Activated CD4-positive, alpha-beta T cell treated with anti-CD3 and anti-CD28 coated beads, Interleukin-2, amount 10 ng/mL, durations not matched to agents 24 days and 14 days (primary cell): ENCODE measurements at places on chromosomes 7 and 10.

DNA sequence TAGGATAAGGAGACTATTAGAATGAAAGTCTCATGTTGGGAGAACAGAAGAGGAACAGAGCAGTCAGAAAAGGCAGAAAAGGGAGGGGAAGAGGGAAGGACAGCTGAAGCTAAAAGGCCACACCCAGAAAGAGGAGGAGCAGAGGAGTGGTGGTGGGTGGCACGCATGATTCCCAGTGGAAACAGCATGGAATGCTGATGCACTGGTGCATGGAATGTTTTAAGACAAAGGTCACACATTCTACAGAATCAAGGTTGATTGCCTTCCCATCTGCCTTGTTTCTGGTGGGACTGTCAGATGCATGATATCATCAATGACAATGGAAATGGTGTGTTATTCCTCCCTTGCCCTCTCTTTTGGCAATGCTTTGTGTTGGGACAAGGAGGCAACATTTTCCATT lies 285.4 kb upstream of the MKI67 start:
- no peak for DNase-seq

DNA sequence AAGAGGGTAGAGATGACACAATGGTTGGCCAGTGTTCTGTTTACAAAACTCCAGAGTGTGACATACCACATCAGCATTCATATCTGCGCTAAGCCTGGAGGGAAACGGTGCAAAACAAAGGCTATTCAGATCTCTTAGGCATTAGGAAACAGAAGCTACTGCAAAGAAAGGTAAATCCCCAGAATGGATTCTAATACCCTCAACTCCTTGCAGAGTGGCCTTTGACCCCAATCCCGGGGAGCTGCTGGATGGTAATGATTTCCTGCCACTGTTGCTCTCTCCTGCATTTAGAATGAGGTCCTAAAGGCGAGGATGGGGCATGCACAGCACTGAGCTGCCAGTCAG lies 65.2 kb downstream of the AOAH start:
- DNase-seq: no peak

- no peak for DNase-seq
Observed at GRCh38 chr7:7922684-7923385, 45.8 kb upstream of the GLCCI1 start.

DNA sequence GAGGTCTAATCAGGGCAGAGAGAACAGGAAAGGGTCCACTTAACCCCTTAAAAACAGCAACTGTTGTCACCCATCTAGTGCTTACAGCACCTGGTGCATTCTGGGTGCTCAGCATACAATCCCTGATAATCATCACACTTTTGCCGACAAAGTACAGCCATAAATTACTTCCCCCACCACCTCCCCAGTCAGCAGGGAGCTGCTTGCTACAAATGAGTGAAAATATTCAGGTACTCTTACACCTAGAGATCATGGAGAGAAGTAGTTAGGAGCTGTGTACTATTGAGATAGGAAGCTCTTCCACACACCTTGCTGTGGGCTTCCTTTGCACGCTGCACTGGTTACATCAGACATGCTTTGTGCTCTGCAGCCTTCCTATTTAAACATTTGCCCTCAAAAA lies 723.5 kb upstream of the GALNT17 start:
- DNase-seq: no peak

- DNase-seq: no peak
Observed at GRCh38 chr7:18835001-18835690, 282.3 kb downstream of the TWIST1 start.

GRCh38 chr7:142094861-142095260 lies 16.7 kb upstream of the MGAM2 start:
- DNase-seq: no peak

- no peak for DNase-seq
Observed at GRCh38 chr10:11373717-11374171, 237.7 kb downstream of the USP6NL start.

GRCh38 chr7:1386623-1387220 lies 72.5 kb downstream of the MICALL2 start:
- DNase-seq: no peak

DNA sequence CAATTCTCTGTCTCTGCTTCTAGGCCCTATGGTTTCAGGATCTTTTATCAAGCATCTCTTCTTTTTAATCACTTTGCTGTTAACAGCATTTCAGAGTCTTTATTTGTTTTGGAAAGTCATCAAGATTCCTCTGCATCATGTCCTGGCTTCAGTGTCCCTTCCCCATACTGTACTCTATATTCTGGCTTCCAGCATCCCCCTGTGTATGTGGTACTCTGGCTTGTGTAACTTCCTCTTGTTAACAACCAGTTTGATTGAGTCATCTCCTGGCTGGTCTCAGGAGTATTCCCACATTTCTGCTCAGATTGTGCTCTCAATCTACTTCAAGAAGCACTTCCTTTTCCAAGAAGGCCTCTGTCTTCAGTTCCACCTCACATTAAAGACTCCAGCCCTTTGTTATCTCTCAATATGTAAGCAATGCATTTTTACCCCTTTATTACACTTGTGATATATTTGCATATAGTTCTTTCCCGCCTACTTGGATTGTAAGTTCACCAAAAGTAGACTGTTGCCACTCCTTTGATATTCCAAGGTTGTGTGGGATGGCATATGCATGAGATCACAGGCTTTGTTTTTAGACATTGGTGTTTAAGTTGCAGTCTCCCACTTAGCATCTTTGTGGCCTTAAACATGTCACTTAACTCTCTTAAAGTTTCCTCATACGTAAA lies 15.1 kb upstream of the ATE1 start:
- DNase-seq: no peak

DNA sequence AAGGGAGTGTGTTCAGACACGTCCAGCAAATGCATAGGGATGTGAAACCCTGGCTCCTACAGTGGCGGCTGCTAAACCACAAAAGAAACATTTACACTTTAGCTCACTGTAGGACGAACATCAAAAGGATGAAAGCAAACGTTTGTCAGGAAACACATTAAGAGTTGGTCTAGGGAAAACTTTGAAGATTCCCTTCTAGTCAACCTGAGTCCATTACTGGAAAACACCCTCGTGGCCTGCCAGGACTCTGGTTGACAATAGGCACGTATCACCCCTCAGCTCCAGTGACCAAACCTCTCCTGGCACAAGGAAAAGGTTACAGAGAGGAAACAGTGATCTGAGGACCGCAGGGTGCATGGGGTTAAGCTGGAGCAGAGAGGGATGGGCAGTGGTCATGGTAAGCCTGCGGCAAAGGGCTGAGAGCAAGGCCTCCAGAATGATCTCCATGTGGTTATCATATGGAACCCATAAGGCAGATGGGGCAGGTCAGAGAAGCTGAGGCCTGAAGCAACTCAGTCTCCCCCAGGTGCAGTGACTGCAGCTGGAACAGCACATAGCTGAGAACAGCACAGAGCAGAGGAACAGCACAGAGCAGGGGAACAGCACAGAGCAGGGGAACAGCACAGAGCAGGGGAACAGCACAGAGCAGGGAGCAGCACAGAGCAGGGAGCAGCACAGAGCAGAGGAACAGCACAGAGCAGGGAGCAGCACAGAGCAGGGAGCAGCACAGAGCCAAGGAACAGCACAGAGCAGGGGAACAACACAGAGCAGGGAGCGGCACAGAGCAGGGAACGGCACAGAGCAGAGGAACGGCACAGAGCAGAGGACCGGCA lies 49.9 kb downstream of the CHST15 start:
- DNase-seq: peak; percentile 67

GRCh38 chr10:14836208-14836607 lies 1.6 kb downstream of the CDNF start:
- DNase-seq: no peak

- DNase-seq: no peak
Observed at GRCh38 chr7:159117366-159118196, 27.1 kb downstream of the VIPR2 start.

DNA sequence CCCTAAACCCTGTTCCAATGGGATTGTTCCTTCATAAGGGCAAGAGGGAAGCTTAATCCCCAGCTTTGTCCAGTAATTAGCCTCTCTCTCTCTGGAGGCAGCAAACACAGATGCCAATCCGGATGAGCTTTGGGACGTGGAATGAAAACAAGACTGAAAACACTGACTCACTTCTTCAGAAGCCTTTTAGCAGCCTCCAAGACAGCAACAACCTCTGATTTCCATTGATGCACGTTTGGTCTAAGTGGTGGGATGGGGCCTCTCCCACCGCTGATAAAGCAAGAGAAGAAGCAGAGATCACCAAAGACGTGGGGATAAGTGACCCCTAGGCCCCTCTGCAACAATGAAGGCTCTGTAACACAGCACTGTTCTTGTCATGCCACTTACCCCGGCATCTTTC lies 5.8 kb upstream of the GFRA1 start:
- DNase-seq: no peak

DNA sequence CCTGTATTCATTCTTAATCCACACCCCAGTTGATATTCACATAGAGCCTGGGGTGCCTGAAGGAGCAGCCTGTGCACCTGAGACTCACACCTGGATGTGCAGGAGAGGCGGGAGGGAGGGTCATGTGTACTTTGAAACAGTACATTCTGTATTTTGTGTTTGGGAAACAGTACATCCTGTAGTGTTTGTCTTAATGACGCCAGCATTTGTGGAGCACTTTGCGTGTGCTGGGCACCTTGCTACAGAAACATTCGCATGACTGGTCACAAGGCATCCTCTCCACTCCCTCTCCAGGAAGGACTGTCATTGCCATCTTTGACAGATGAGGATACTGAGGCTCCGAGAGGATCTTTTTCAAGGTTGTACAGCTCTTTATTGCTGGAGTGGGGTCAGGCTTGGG lies 132.1 kb downstream of the TACC2 start:
- no peak for DNase-seq

DNA sequence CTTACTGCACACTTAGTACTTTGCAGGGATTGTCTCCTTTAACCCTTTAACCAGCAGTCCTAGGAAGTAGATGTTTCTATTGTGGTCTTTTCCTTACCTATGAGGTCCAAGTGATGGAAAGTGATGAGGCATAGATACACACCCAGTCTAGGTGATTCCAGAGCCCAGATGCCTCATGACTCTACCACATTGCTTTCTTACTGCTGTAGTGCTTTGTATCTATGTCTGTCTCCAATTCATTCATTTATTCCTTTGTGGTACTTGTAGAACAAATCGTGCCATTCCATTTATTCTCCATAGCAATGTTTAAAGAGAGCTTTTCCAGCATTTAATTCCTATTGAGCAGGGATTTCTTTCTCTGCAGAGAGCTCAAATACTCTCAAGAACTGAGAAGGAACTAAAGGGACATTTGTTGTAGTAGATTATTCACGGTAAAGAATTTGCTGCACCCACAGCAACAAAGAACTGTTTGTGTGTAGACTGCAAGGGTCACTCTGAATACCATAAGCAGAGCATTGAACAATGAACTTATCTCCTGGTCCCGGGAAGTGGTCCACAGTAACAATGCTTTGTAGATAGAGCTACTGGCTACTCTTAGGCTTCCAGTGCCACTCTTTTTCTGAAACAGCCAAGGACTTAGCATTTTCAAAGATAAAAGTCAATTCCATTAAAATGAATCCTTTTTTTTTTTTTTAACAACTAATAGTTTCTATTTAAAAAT lies 337.0 kb downstream of the PTEN start:
- DNase-seq: no peak

GRCh38 chr10:128047991-128048818 lies 78.0 kb downstream of the MKI67 start:
- DNase-seq: peak; percentile 77

- no peak for DNase-seq
Observed at GRCh38 chr7:2256306-2257045, 14.4 kb downstream of the NUDT1 start.

- no peak for DNase-seq
Observed at GRCh38 chr10:92356041-92356440, 65.1 kb downstream of the MARCHF5 start.

DNA sequence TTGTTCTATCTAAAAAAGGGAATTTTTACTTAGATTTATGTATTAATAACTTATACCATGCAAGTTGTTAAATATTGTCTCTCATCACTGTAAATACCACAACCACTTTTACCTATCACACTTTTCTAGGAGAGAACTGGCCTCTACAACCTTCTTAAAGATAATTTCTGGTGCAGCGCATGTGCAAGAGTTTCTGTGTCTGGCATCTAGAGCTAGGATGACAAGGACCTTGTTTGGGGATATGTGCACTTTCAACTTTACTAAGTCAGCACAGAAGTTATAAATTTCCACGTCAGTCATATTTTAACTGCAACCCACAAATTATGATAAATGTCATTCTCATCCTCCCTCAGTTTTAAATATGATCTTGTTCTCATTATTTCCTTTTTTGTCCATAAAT lies 156.9 kb upstream of the ADCY1 start:
- no peak for DNase-seq

DNA sequence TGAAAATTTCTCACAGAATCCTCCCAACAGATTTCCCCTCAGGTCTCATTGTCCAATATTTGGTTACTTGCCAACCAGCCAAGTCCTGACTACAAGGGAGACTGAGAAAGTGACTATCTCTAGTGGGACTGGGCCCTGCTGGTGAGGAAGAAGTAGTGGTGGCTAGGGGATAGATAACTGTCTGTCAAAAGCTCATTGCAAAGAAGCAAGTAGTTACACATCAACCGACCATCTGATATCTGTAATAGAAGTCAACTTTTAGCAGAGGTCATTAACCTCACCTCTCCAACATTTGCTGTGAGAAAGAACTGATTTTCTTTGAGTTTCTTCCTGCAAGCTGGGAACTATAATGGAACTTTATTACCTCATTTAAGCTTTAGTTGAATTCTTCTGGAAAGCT lies 15.2 kb downstream of the STAMBPL1 start:
- DNase-seq: no peak

DNA sequence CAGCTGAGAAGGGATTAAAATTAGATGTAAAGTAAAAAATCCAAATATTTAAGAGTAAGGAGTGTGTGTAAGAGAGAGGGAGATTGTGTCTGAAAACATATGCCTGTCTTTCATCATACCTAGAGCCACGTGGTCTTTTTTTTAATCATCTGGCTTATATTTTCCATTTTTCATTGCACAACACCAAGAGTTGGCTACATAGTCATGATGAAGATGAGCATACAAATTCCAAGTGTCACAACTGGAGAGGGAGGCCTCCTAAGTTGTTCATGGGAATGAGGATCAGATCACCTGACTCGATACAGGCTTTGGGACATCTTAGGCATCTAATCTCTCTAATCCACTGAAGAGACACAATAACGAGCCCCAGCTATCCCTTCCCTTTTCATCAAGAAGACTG lies 47.2 kb upstream of the CCDC3 start:
- no peak for DNase-seq

- no peak for DNase-seq
Observed at GRCh38 chr7:99398891-99399445, 9.4 kb downstream of the PDAP1 start.

GRCh38 chr7:53628775-53629174 lies 593.3 kb downstream of the POM121L12 start:
- no peak for DNase-seq

GRCh38 chr7:26657686-26658388 lies 206.6 kb downstream of the SKAP2 start:
- no peak for DNase-seq

DNA sequence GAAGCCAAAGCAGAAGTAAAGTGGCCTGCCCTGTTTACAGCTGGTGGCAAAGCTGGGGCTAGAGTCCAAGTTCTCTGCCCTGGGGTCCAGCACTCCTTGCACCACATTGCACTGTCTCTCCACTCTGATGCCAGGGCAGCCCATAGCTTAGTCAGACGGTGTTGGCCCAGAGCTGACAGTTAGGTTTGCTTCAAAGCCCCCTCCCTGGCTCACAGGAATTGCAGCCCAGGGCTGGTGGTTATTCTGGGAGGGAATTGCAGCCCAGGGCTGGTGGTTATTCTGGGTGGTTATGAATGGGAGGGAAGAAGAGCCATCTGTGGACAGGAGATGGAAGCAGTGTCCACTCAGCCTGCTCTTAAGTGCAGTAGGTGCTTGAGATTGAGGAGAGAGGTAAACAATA lies 88.9 kb downstream of the SCRN1 start:
- DNase-seq: no peak
